HFF-Myc (cell line): ENCODE measurements at places on chromosomes 5 and 9.

GRCh38 chr9:16642421-16643109 lies 227.9 kb downstream of the BNC2 start:
- no peak for DNase-seq

GRCh38 chr9:133773889-133774655 lies 35.9 kb upstream of the SARDH start:
- no peak for DNase-seq

- no peak for DNase-seq
These were observed 56.1 kb downstream of the ITGA2 start for GRCh38 chr5:53045263-53045662.

DNA sequence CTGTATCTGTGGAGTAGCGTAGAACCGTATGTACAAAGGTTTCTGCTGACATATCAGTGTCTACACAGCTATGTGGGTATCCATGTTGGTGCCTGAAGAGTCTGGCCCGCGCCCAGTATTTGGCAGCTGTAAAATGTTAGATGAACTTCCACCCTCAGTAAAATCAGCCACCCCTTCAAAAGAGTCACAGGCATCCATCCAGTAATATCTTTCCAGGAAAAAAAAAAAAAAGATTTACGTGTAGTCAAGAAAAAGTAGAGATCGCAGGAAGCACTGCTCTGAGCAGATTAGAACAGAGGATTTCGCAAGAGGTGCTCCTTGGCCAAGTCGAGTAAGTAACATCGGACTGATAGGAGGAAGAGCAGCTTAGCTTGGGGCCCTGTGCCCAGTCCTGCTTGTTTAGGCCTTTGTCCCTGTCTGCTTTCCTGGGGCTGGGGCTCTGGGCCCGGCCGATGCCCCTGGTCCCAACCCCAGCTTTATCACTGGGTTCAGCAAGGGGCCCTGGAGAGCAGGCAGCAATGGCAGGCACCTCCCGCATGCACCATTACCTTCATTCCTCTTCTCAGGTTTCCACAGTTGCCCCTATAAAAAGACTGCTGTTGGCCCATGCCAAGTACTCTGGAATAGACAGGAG lies 21.2 kb downstream of the DAPK1 start:
- DNase-seq: no peak

GRCh38 chr9:571066-571465 lies 270.4 kb upstream of the DMRT1 start:
- no peak for DNase-seq

DNA sequence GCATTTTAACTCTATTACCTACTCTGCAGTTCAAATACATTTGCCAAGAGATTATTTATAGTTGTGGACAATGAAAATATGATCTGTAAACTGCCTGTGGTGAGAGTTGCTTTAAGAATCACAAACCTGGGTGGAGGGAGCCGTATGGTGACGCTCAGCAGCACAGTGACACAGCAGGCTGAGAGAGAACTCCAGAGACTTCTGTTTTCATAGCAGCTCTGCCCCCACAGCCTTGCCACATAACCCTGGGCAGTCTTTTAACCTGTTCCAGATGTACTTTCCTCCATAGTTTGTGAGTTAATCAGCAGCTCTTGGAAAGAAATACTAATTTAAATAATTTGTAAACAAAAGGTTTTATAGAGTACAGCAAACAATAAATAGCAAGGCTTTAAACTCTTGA lies 450.5 kb downstream of the ELAVL2 start:
- DNase-seq: no peak

GRCh38 chr5:30749971-30750370 lies 443.5 kb upstream of the CDH6 start:
- DNase-seq: no peak

- no peak for DNase-seq
These were observed 45.1 kb downstream of the IL31RA start for GRCh38 chr5:55896238-55896637.

DNA sequence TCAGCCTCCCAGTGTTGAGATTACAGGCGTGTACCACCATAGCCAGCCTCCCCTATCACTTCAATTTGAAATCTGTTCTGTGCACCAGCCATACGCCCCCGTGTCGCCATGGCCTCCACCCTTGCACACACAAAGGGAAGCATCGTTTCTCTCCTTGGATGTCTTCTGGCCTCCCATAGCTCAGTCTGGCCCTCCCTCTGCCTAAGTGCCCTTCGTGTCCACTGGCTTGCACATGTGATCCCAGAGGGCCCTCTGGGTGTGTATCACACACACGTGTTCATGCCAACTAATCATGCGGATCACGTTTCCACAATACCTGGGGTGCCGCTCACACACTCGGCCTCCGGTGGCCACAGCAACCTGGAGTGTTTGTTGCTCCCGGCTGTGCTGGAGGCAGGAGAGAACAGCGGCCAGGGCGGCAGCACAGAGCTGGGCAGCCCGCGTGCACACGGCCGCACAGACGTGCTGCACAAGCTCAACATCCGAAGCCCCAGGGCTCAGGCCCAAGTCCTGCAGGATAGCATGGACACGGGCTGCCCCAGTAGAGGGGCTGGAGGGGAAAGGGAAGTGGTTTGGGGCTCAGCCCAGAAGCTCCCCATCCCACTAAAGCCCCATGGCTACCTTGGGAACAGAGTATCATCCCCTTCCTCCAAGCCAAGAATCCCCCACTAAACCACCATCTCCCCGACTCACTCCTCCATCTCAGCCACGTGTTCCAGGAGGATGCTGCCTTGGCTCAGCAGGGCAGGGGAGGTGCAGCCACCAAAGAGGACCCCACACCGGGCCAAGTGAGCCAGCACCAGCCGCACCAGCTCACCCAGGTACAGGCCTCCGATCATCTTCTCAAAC lies 10.9 kb downstream of the HK3 start:
- DNase-seq: no peak

DNA sequence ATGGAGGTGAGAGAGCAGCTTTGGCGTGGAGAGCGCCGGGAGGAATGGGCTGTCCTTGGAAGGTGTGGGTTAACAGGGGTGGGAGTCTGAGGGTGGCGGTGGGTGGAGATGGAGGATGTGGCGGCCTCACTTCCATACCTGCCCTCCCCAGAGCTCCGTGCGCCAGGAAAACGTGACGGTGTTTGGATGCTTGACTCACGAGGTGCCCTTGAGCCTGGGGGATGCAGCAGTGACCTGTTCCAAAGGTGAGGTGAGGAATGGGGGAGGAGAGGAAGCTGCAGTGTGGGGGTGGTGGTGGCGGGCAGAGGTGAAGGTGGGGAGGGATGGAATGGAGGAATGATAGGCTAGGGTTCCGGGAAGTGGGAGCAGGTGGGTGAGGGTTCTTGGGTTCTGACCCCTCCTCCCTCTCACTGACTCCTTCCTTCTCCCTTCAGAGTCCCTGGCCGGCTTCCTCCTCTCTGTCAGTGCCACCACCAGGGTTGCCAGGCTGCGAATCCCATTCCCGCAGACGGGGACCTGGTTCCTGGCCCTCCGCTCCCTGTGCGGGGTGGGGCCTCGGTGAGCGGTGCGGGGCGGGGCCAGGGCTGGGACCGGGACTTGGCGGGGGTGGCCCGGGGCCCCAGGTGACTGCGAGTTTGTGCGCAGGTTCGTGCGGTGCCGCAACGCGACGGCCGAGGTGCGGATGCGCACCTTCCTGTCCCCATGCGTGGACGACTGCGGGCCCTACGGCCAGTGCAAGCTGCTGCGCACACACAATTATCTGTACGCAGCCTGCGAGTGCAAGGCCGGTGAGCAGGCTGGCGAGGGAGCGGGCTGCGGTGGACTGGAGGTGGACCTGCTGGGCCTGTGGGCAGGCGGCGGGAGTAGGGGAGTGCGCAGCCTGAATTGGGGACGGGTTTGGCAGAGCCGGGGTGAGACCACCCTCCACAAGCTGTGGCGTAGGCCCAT lies 17.1 kb downstream of the TMEM8B start:
- DNase-seq: no peak

GRCh38 chr9:134592018-134592818 lies 49.4 kb upstream of the COL5A1 start:
- DNase-seq: peak; percentile 48

GRCh38 chr5:64939772-64940510 lies 171.2 kb downstream of the CWC27 start:
- no peak for DNase-seq
